Eye (tissue), 1 donor: ENCODE measurements at places on chromosomes 3 and 15.
A peak's percentile ranks its signal among the peaks of the same experiment; 100 is the strongest.

DNA sequence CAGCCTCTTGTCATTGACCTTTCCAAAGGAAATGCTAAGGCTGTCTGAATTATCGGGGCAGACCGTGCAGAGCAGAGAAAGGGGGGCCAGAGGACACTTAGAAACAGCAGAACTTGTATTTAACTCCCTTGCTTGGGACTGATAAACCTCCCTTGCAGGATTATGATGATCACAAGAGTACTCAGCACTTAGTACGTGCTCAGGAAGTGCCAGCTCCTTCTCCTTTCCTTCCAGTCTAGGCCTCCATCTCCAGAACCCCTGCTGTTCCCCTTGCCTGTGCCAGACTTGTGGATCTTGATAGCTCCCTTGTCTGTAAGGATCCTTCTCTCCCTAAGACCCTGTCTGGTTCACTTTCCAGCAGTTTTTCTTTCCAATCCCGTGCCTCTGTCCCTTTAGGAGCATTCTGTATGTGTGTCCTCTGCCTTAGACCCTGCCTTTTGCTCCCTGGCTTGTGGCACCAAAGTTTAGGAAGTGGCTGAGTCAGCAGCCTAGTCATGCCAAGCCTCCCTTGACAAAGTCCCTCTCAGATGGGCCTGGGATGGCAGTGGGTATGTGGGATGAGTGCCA, 747 bp downstream of the SORD start:
- DNase-seq: no peak

- no peak for DNase-seq
Observed at GRCh38 chr3:61821823-61822251, 260.5 kb downstream of the PTPRG start.

DNA sequence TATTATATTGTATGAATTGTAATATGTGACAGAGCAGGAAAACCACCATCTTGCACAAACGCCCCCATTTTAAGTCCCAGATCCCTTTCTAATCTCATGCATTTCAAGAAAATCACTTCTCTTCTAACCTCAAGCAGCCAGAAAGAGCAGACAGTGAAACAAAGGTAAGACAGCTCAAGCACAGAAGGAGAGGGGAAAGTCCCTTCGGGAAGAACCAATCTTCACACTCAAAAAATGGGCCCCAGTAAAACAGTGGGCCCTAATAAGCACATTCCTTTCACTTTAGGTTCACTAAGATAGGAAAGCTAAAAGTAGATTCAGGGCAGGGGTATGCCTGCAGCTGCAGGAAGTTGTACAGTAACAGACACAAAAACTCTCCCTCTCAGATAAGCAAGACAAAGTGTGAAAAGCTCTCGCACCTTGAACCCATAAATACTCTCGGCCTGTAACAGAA, 1268.7 kb downstream of the SI start:
- DNase-seq: no peak

DNA sequence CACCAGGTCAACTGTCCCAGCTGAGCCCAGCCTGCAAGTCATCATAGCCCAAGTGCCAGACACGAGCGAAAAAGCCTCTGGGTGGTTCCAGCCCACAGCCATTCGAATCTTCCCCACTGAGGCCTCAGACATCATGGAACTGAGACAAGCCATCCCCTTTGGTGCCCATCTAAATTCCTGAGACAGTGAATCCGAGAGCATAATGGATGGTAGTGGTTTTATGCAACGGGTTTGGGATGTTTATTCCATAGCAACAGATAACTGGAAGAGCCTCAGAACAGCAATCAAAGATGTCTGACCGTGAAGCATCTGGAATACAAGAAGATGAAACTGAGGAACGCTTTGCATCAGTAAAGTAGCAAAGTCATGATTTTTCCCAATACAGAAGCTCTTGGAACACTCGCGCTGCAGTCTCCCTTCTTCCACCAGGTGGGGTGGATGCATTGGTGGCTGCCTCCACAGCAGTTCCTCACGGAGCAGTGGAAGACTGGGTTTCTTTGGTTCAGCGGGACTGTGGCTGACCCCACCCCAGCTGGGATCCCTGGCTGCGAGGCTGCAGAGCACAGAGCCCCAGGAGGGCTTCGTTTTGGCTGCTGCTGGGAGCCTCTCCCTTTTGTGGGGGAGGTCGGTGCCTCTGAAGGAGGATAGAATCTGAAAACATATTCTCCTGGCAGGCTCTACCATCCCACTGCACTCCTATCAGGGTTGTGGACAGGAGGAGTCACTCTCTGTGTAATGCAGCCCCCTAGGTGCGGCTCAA, 26.4 kb upstream of the PDE8A start:
- peak; percentile 71 for DNase-seq

- no peak for DNase-seq
Observed at GRCh38 chr3:168081171-168081771, 14.5 kb downstream of the GOLIM4 start.

GRCh38 chr3:131350506-131350905, 31.1 kb upstream of the NUDT16 start:
- no peak for DNase-seq

DNA sequence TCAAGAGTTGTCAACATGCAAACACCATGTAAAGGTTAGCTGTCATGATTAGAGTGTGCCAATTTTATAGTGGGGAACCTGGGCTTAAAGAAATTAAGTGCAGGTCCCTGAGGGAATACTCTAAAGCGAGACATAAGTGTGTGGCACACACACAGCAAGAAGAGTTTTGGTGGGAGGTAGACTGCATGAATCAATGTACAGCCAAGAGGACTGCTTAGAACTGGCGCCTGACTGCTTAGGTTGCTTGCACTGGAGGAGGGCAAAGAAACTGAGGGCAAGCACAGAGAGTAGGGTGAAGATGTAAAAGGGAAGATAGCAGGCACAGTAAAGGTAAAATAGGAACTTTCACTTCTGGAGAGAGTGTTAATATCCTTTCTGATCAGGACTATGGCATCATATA, 184.9 kb downstream of the SOX2 start:
- DNase-seq: no peak

DNA sequence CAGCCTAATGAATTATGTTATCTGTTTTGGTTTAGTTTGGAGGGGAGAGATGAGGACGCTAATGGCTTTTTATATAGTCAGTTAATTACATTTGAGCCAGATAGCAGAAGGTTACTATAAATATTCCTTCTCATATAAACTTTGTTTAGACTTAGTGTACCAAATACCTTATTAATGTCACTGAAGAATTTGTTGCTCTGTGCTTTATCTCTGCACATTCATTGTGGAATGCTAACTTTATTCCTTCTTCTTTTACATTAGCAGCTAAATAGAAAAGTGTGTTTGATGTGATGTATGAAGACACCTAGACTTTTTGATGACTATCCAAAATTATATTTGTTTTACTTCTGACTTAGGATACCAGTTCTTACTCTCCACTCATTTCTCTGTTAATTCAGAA, 105.2 kb downstream of the EPHA3 start:
- DNase-seq: no peak

- DNase-seq: no peak
Observed at GRCh38 chr3:15499536-15499935, 22.0 kb downstream of the COLQ start.

DNA sequence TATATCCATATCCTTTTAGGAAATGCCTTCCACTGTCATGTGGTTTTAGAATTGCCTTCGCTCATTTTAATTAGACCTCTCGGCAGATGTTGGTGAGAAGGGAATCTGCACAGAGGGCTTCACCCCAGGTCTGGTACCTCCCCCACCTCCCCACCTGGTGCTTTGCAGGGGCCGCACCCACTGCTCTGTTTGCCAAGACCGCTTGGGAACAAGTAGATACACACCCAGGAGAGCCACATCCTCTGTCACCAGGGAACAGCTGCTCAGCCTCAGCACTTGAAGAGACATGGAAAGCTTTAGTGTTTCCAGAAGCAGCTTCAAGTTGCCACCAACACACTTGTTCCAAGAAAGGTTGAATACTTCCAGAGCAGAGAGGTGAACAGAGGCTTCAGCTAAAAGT, 21.8 kb downstream of the LRRC31 start:
- no peak for DNase-seq

- no peak for DNase-seq
Observed at GRCh38 chr15:61753018-61753710, 307.1 kb downstream of the VPS13C start.

DNA sequence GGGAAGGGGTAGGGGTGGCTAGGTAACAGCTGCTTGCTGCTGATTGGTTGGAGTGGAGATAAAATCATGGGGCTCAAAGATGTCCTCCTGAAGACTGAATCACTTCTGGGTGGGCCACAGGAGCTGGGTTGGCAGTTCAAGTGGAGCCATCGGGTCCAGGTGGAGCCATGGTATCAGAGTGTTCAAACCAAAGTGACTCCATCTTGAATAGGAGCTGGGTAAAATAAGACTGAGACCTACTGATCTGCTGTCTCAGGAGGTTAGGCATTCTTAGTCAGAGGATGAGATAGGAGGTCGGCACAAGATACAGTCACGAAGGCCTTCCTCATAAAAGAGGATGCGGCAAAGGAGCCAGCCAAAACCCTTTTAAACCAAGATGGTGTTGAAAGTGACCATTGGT, 96.5 kb downstream of the RTP4 start:
- DNase-seq: no peak

DNA sequence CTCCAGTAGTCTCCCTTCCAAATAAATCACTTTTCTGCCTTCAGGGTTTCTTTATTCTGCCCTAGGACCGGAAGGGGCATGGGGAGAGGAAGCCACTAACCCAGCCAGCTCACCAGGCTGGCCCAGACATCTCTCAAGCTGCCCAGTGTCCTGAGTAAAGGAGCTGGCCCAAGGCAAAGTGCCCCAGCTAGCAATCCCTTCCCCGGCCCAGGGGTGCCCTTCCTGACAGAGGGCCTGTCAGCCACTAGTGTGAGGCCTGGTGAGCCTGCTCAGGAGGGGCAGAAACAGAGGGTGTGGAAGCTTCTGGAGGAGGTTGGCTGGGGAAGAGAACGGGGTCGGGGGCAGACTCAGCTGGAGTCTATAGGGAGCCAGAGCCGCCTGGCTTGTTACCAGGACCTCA, 22.2 kb downstream of the SHF start:
- DNase-seq: no peak

- DNase-seq: no peak
Observed at GRCh38 chr15:84917452-84917851, 33.0 kb downstream of the SLC28A1 start.

- no peak for DNase-seq
Observed at GRCh38 chr3:189572249-189572648, 58.9 kb upstream of the TP63 start.

DNA sequence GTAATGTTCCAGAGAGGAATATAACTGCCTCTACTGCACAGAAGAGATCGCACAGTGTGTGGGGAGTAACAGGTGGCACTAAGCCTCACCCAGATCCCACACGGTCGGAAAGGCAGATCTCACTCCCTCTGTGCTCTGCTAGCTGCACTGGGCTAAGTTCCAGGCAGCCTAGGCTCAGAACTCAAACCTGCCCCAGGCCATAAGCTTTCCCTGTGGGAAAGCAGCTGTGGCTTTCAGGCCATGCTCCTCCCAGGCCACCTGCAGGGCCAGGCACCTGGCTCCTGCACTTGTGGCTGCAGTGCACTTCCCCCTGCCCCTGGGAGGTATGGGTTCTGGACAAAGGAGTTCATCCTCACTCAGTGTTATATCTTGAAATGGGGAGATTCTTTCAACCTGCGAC, 27.5 kb downstream of the PCCB start:
- no peak for DNase-seq

GRCh38 chr15:87901926-87902690, 354.4 kb downstream of the NTRK3 start:
- DNase-seq: no peak

DNA sequence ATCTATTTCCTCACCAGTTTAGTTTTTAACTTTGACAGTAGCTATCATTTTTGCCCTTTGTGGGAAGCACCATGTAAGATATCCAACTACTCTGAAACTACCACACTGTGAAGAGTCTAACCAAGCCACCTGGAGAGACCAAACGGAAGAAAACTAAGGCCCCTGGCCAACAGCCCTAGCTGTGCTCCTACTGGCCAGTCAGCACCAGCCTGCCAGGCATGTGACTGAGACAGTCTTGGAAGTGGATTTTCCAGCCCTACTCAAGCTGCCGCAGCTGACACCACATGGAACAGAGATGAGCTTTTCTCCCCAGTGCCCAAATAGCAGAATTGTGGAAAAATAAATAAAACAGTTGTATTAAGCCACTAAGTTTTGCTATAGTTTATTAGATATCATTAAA, 2.9 kb upstream of the TBC1D5 start:
- DNase-seq: no peak

DNA sequence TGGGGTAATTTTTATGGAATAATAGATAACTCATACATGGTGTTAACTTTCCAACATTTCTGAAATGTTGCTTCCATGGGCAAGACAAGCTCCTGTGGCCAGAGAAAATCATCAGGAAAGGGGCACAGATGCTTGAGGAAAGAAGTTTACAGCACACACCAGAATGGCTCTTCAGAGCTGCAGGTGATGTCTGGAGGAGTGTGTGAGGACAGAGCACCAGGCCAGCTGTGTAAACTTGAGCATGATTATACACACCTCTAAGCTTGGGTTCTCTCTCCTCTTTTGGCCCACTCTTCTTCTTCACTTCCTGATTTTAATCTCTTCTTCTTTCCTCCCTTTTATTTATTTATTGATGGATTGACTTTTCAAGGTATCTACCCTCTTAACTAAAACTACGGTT, 676.0 kb downstream of the GRM7 start:
- no peak for DNase-seq

DNA sequence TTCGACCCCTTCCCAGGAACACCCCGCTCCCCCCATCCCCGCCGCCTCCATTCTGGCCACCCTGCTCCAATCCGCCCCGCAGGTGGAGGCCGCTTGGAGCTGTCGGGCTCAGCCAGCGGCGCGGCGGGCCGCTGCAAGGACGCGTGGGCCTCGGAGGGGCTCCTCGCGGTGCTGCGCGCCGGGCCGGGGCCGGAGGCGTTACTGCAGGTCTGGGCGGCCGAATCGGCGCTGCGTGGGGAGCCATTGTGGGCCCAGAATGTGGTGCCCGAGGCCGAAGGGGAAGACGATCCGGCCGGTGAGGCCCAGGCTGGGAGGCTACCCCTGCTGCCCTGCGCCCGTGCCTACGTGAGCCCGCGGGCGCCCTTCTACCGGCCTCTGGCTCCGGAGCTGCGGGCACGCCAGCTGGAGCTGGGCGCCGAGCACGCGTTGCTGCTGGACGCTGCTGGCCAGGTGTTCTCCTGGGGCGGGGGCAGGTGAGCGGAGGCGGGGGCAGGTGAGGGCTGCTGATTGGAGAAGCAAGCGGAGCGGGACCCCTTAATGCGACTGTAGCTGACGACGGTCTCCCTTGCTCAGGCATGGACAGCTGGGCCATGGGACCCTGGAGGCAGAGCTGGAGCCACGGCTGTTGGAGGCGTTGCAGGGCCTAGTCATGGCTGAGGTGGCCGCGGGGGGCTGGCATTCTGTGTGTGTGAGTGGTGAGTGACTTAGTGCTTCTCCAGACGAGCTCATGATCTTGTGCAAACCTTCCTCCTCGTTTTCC, 2.5 kb downstream of the RCCD1 start:
- DNase-seq: peak; percentile 74

- no peak for DNase-seq
Observed at GRCh38 chr3:83039422-83039821, 1278.0 kb upstream of the GBE1 start.
